ENCODE measurements at places on chromosomes 12 and 14.

GRCh38 chr14:89748004-89748403 lies 206.5 kb downstream of the EFCAB11 start:
- no peak for DNase-seq
- H3K36me3 ChIP-seq = peaks cover 2% of the 10 kb centered on the region
- no peaks in the 10 kb centered on the region for H3K27me3 ChIP-seq
- no peaks in the 10 kb centered on the region for H3K4me1 ChIP-seq
- H3K4me3 ChIP-seq = no peak overlapping the region
- no peak overlapping the region for H3K27ac ChIP-seq

- H3K4me3 ChIP-seq = no peak overlapping the region
- H3K36me3 ChIP-seq = no peaks in the 10 kb centered on the region
- no peak overlapping the region for H3K27ac ChIP-seq
- no peaks in the 10 kb centered on the region for H3K4me1 ChIP-seq
- DNase-seq = no peak
These were observed 11.9 kb downstream of the ANKRD13A start for GRCh38 chr12:110010853-110011723.

GRCh38 chr12:52655251-52655650 lies 3.2 kb upstream of the KRT2 start:
- no peak overlapping the region for H3K27ac ChIP-seq
- DNase-seq = no peak
- no peaks in the 10 kb centered on the region for H3K4me1 ChIP-seq
- H3K27me3 ChIP-seq = no peaks in the 10 kb centered on the region

DNA sequence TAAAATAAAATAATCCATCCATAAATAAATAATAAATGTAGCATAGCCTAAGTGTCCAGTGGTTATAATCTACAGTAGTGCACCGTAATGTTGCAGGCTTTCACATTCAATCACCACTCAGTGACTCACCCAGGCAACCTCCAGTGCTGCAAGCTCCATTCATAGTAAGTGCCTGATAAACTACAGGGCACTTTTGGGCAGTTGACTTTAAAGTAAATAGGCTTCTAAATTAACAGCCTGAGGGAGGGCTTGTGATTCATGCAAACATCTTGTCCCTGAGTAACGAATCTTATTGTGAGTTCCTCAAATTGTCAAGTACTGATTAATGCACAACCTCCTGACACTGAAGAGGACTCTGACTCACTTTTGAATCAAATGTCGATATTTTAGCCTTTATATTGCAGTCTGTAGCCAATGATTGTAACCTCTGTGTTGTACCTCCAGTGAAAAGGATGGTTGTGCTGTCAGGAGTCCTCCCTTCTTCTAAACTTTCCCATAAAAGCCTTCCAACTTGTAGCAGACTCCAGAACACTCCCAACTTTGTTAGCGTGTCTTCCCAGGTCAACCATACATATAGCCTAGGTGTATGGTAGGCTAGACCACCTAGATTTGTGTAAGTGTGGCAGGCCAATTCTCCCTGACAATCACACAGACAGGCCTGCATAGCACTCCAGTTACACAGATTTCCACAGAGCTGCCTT lies 55.0 kb upstream of the BICD1 start:
- H3K27me3 ChIP-seq = no peaks in the 10 kb centered on the region
- no peaks in the 10 kb centered on the region for H3K36me3 ChIP-seq
- no peak overlapping the region for H3K27ac ChIP-seq
- no peak overlapping the region for H3K4me3 ChIP-seq
- peaks cover 6% of the 10 kb centered on the region for H3K4me1 ChIP-seq

GRCh38 chr12:89793946-89794345 lies 85.3 kb upstream of the ATP2B1 start:
- no peaks in the 10 kb centered on the region for H3K4me1 ChIP-seq
- H3K36me3 ChIP-seq = no peaks in the 10 kb centered on the region
- H3K27ac ChIP-seq = no peak overlapping the region
